ENCODE measurements at places on chromosomes 5 and 9.

DNA sequence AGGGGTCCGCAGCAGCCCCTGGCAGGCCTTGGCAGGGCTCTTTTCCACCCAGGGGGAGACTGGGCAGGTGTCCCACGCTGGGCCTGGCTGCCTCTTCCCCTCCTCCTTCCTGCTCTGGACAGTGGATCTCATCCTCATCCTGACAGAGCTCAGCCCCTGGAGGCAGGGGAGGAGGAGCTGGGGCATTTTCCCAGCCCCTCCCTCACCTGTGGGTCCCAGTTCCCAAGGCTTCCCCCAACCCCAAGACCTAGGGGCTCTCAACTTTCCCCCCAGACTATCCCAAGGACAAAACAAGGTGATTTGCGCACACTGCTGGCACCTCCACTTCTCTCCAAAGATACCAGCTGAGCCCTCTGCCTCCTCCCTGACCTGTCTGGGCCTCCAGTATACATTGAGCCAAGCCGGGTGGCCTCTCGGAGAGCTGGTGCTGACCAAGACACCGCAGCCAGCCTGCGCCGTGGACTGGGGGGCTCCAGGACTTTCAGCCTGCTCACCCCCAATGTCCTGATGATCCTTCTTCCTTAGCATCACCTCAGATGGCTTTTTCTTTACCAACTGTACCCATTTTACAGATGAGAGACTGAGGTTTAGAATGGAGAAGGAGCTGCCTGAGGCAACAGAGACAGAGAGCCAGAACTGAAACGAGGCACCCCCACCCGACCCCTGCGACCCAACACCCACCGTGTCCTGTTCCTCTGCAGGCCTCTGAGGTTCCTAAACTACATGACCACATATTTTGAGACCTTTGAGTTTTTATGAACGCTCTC, 126.6 kb downstream of the BARX1 start:
- no peak for DNase-seq

DNA sequence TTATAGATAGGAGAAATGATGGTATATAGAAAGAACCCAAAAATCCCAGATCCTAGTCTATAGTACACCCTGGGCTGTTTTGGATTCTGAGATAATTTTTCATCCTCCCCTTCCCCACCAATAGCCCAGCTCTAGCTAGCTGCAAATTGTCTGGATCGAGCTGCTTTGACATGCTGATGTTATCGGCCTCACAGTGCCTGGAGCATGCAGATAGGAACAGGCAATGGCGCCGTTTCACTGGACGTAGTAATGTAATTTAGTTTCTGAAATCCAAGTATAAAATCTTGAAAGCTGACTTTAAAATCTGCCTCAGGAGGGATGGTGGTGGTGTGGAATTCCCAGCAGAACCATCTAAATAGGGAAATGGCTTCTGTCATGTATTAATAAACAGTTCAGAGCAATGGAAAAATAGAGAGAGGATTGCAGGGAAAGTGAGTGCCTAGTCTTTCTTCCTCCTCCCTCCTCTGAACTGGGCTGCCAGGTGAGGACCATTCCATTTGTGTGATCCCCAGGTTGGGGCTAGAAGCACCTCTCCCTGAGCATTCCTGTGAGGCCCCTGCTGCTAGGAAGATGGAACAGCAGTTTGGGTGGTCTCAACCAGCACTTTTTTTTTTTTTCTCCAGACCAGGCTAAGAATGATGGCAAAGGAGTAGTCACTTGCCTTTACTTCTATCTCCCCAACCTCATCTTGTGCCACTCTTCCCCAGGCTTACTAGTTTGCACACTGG, 31.9 kb downstream of the FAM219A start:
- no peak for DNase-seq

- no peak for DNase-seq
Observed at GRCh38 chr5:42496397-42497156, 73.3 kb downstream of the GHR start.

DNA sequence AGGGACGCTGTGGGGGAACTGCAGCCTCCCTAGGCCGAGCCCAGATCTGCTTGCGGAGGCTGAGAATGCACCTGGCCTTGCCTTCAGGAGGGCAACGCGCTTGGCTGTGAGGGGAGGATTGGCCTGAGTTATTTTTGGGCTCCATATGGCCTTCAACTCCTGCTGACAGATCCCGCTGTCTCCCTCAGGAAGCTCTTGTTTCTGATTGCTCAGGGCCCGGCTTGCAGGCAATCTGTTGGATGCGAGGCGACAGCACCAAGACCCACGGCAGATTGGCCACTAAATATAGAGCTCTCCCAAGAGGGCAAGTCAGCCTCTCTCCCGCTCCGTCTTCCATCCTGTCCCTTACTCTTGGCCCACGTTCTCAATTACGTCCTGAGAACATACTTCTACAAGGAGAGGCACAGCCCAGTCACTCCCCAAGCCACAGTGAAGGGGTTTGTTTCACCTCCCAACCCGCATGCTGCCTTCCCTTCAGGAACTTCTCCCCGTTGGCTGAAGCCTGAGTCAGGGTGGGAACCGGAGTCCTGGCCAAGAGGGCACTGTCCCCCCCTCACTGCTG, 53.6 kb downstream of the RASGEF1C start:
- DNase-seq, result no peak

DNA sequence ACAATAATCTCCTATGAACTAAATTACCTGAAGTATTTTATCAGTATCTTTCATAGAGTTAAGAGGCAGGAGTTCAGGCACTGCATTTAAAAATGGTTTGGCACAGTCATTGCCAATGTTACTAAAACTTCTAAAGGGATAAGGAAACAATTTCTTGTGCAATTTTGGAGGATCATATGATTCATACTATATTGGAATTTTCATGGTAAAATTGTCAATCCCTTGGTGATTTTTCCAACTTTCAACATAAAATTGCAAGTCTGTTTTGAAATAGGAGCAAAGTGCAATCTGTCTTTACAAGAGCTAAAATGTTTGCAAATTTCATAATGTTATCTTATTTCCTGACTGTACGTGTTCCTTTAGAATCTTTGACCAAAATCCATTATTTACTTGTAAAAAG, 211.1 kb downstream of the DMRTA1 start:
- DNase-seq, result no peak

- DNase-seq, result no peak
Observed at GRCh38 chr9:97936998-97937397, 974 bp downstream of the HEMGN start.

GRCh38 chr5:98839469-98840383, 66.3 kb downstream of the RGMB start:
- peak; percentile 82 for DNase-seq

DNA sequence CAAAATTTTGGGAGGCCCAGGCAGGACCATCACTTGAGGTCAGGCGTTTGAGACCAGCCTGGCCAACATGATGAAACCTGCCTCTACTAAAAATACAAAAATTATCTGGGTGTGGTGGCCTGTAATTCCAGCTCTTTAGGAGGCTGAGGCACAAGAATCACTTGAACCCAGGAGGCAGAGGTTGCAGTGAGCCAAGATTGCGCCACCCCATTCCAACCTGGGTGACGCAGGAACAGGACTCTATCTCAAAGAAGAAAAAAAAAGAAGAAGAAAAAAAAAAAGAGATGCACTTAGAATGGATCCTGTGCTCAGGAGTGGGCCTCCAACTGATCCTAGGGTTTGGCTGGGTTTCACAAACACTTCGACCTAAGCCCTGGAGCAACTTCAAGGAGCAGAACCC, 45.1 kb downstream of the GLDC start:
- DNase-seq, result no peak

DNA sequence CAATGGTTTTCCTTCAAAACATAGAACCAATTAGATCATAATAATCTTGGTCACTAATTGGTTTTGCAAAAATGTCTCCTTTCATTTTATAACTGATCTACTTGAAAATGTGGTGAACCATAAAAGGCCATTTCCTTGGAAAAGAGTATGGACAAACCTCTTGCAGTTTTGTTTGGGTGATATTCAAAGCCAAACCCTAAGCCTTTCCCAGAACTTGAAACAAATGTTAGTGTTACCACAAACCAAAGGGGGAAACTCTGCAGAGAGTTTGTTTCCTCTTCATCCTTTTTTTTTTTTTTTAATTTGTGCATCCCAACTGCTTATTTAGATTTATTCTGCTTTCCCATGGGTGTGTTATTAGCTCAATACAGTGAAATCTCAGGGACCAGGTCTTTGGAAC, 204.4 kb upstream of the ADAMTSL1 start:
- DNase-seq, result no peak

- DNase-seq, result peak; percentile 76
Observed at GRCh38 chr5:67648201-67648671, 451.6 kb upstream of the CD180 start.

DNA sequence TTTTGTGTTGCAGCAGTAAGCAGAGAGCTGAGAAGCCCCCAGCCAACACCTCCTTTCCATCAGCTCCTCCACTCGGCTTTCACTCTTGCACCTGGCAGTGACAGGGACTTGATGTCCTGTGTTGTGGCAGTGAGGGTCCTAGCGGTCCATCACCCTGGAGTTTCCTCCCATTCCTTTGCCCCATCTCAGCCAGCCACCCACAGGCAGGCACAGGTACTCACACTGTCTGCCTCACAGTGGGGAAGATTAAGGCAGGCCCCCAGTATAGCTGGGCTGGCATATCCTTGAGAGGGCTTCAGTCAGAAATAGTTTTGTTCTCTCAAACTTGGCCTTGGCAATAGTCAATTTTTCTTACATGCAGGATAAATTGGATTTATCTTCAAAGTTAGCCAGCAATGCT, 362.7 kb downstream of the GADD45G start:
- DNase-seq, result no peak

DNA sequence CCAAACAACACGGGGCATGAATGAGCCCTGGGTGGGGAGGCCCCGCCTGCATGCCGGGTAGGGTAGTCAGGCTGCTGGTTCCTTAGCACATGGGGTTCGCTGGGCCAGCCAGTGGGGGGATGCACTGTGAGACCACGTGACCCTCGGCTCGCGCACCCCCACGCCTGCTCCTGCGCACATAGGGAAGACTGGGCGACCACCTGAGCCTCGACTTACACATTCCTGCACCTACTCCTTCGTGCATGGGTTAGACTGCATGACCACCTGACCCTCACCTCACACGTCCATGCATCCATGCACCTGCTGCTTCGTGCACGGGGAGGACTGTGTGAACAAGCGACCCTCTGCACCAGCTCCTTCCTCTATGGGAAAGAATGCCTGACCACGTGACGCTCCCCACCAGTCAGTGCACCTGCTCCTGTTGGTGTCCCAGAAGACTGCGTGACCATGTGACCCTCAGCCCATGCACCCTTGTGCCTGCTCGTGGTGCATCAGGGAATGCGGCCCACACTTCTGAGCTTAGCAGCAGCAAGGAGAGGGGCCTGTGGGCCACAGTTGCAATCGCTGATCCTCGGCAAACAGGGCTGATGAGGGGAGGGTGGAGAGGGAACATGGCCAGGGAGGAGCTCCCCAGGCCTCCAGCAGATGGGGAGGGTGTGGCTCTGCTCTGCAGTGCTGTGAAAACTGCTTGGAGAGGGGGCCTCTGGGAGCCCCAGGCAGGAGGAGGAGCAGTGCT, 18.1 kb downstream of the LPCAT1 start:
- DNase-seq, result no peak

- DNase-seq, result no peak
Observed at GRCh38 chr9:18056269-18056992, 417.5 kb upstream of the ADAMTSL1 start.

DNA sequence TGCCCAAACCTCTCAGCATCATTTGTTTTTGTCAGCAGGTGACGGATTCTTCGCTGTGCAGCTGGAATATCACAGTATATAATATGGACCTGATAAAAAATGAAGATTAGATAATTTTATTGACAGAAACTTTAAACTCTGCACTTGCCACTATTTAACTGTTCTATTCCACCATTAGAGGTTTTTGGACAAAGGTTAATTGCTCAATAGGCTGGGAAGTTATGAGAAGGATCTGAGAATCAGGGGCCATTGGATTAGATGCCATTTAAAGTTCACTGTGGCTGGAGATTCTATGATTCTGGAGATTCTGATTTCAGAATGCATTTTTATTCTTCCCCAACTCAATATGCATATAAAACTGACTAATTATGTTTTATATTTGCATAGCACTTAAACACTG, 59.8 kb upstream of the ANXA1 start:
- no peak for DNase-seq

DNA sequence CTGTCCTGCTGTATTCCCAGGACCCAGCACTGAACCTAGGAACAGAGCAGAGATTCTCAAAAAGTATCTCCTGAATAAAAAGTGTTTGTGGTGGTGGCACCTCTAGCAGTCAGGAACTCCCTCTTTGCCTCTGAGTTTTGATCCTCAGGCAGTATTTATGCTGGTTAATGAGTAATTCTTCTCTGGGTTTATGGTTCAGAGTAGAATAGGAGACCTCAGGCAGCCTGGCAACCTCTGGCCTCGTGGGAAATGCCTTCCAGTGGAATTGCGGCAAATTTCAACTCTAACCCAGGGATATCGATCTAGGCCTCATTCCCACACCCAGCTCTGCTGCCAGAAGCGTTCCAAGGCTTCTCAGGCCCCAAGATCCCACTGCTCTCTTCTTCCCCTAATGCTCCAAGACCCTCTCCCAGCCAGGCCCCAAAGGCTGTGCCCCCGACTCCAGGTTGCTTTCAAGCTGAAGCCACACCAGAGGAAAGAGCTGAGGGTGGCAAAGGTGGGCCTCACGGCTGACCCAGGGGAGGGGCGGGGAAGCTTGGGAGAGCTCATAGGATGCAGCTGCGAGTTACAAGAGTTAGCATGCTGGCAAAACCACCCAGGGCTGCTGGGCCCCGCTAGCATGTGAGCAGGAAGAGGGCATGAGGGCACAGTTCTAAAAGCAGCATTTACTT, 10.9 kb upstream of the HDHD3 start:
- no peak for DNase-seq

DNA sequence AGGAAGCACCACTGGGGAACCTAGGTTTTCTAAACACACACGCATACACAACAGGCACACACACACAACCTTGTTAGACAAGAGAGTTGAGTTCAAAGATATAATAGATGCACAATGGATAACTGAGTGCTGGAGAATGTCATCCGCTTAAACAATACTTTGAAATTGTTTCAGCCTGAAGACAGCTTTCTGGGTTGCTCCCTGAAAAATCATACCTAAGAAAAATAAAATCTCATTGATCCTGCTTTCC, 126.1 kb downstream of the TMEM161B start:
- no peak for DNase-seq

- no peak for DNase-seq
Observed at GRCh38 chr5:136768457-136768856, 403.1 kb upstream of the TRPC7 start.

DNA sequence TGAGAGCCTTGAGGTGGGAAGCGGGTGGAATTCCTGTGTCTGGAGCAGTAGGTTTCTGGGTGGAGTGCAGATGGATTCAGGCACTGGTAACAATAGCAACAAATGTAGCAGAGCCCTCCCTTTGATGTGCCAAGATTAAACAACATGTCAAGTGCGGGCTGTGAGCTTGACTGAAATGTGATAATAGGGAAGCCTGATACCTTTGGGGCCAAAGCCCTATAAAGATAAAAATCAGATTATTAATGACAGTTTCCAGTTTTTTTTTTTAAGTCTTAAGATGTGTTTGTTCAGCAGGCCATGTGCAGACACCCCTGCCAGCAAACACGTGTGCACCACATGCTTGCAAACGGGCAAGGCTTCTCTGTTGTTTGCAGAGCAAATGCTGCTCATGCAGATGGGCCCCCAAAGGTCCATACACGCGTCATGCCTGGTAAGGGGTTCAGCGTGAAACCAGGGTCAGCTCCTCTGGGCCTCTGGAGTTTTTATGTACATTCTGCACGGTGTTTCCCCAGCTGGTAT, 193.2 kb downstream of the GADD45G start:
- peak; percentile 35 for DNase-seq
